Stimulated activated CD8-positive, alpha-beta memory T cell treated with anti-CD3 and anti-CD28 coated beads, Interleukin-4, amount 100 ng/mL, for 4 hours (primary cell): ENCODE measurements at places on chromosomes 11 and 22.

DNA sequence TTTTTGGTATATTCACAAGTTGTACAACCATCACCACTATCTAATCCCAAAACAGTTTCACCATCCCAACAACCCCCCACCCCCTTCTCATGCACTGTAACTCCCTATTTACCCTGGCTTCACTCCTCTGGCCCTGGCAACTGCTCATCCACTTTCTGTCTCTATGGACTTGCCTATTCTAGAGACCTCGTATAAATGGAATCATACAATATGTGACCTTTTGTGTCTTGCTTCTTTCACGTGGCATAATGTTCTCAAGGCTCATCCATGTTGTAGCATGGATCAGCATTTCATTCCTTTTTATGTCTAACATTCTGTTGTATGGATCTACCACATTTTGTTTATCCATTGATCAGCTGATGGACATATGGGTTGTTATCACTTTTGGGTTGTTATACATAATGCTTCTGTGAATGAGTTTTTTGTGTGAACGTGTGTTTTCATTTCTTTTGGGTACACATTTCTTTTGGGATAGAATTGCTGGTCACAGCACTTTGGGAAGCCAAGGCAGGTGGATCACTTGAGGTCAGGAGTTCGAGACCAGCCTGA lies 46.1 kb downstream of the GDPD5 start:
- DNase-seq: no peak

GRCh38 chr11:119434591-119435330 lies 11.8 kb upstream of the THY1 start:
- no peak for DNase-seq

DNA sequence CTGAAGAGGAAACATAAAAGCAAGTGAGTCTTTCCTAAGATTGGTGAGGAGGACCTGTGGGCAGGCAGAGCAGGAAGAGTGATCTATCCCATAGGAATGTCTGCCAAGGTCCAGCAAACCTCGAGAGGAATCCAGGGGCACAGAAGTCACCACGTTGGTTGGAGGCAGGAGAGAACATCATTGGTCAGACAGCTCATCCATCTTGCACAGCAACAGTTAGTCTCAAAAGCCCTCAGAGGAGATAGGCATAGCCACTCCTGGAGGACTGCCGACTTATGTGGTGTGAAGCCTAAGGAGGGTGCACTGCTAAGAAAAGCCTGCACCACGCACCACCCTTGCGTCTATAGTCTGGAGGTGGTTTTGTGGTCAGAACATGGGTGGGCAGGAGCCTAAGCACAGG lies 109.1 kb downstream of the RASSF10 start:
- no peak for DNase-seq

DNA sequence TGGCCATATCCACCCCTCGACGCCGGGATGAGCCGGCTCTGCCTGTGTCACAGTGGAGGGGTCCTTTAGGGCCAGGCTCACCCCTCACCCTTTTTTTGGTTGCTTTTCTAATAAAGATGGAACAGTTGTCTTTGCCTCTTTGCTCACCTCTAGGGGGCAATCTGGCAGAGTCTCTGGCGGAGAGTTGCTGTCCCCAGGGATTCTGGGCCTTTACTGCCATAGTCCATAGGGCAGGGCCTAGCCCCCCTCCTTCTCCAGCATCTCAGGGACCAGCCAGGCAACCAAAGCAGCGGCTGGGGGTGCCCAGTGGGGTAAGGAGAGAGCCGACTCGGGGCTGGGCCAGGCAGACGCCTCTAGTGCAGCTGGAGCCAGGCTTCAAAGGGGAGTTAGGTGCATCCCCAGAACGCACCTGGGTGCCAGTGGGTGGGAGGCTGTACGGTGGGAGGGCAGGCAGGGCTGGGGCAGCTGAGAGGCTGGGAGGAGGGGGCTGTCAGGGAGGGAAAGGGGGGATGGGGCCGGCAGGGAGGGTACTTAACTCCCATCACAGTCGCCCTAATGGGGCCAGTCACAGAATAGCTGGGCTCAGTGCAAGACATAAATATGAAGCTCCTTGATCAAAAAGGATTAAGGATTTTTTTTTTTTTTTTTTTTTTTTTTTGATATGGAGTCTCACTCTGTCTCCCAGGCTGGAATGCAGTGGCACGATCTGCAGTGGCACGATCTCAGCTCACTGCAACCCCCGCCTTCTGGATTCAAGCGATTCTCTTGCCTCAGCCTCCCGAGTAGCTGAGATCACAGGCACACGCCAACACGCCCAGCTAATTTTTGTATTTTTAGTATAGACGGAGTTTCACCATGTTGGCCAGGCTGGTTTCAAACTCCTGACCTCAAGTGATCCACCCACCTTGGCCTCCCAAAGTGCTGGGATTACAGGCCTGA lies 2.5 kb upstream of the SUSD2 start:
- DNase-seq: no peak

- DNase-seq: no peak
Observed at GRCh38 chr11:112159098-112160065, 4.5 kb downstream of the IL18 start.

DNA sequence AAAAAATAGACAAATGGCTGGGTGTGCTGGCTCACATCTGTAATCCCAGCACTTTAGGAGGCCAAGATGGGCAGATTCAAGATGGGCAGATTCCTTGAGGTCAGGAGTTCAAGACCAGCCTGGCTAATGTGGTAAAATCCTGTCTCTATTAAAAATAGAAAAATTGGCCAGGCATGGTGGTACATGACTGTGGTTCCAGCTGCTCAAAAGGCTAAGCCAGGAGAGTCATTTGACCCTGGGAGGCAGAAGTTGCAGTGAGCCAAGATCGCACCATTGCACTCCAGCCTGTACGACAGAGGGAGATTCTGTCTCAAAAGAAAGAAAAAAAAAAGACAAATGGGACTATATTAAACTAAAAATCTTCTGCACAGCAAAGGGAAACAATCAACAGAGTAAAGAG lies 55.4 kb downstream of the USP35 start:
- no peak for DNase-seq

GRCh38 chr11:104155375-104155774 lies 8.6 kb downstream of the PDGFD start:
- no peak for DNase-seq

DNA sequence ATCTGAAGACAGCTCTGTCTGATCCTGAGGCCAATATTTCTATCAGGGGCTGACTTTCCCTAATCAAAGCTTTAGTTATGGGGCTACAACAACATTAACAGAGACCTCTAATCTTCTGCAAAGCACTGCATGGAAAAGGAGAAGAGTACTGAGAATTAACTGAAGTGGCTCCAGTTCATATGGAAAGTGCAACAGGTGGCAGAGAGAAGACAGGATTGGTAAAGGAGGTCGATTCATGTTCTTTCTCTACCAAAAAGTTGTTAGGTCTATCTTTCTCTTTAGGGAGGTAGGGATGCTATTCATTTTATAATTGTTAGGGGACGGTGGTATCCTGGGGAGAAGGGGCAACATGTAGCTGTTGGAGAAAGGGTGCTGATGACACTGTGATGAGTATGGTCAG lies 232.7 kb upstream of the NARS2 start:
- no peak for DNase-seq
